ENCODE measurements at places on chromosomes 12 and 14.

GRCh38 chr12:50058743-50059312 lies 1.4 kb downstream of the ASIC1 start:
- no peak for DNase-seq

DNA sequence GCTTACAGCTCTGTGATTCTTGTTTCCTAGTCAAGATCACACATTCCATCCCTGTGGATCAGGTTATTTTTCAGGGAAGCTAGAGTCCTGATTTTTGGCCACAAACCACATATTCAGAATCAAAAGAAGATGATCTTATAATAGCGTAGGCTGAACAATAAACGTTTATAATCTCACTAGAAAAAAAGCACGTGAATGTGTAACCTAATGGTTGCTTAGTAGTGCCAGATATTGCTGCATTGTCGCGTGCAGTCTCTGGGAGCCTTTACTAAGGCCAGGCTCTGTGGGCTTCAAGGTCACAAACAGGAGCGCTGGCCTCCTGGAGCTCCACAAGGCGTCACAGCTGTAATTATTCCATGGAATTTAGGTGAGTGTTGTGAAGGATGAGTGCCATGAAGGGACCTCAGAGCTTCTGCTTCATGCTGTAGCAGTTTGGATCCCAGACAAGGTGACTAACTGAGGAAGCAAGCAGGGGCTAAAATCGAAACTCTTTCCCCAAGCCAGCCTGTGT lies 17.4 kb downstream of the CDKN1B start:
- DNase-seq, result no peak

- DNase-seq, result no peak
Measured at GRCh38 chr12:122099280-122099749, 20.8 kb downstream of the MLXIP start.

DNA sequence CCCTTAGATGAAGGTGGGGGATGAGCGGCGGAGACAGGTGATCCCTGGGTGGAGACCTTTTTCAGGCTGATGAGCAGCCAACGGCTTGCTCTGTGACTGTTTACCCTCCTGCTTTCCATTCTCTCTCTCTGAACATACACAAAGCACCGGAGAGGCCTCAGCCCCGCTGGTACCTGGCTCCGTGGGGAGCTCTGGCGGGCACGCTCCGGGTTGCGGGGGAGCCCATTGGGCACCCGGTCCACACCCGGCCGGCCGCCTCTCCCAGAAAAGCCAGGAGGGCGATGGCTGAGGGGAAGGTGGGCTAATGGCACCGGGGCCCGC lies 545 bp downstream of the SMARCC2 start:
- no peak for DNase-seq

GRCh38 chr12:112906712-112907414 lies at the start of gene OAS1:
Gene OAS1 (plus strand): TSS chr12:112906962. CDS start chr12:112907040, 78 bp downstream.
- DNase-seq, result peak; percentile 82
